Left lung (tissue), 14 donors: ENCODE measurements at places on chromosomes 3 and 15.

DNA sequence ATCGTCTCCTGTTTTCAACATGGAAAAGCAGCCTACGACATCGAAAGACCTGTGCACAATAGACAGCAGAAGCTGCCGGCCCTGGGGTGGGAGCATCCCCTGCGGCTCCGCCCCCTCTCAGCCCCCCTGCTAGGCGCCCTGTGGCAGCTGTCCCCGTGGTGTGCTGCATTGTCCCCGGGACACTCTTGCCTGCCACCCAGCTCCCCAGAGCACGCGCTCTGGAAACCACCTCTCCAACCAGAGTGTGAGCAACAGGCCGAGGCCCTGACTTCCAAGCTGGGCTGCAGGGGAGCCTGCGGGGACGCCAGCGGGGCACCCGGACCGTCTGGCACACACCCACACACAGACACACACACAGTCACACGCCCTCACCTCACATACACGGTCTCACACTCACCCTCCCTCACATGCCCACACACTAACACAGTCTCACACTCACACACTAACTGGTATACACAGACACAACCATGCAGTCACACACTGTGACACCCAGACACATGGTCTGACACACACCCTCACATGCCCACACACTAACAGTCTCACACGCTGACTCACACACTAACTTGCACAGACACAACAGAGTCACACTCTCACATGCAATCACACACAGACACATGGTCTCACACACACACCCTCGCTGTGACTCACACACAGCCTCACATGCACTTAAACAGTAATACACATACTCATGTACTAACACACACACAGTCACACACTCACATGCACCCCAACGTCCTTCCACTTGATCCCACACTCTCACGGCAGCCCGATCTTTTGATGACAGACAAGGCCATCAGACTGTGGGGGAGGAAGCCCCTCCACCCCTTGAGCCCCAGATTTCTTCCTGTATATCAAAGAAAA lies 94.7 kb downstream of the OCA2 start:
- no peak overlapping the region for H3K27ac ChIP-seq
- H3K4me3 ChIP-seq, result no peak overlapping the region
- no peaks in the 10 kb centered on the region for H3K36me3 ChIP-seq
- no peak for DNase-seq
- no peaks in the 10 kb centered on the region for H3K4me1 ChIP-seq

- H3K27ac ChIP-seq, result no peak overlapping the region
- no peak overlapping the region for H3K4me3 ChIP-seq
- no peaks in the 10 kb centered on the region for H3K4me1 ChIP-seq
- H3K36me3 ChIP-seq, result no peaks in the 10 kb centered on the region
These were observed 331.0 kb upstream of the ADAMTS9 start for GRCh38 chr3:65018801-65019200.

DNA sequence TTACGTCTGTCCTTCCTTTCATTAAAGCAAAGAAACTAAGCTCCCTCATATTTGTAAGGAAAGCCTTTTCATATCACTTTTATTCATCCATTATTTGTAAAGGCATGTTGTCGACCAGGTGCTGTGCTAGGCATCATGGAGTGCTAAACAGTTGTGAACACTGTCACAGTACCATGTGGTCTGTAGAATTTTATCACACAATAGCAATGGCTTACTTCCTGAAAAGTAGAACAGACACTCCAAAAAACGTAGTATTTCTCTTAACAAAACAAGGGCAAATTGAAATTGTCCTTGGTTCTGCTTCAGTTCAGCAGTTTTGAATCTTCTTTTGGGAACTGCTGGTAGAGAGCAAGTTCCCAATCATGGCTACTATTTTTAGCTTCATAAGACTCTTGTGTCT lies 63.3 kb downstream of the RBMS3 start:
- H3K4me1 ChIP-seq, result no peaks in the 10 kb centered on the region
- DNase-seq, result no peak
- no peak overlapping the region for H3K27ac ChIP-seq
- no peaks in the 10 kb centered on the region for H3K27me3 ChIP-seq
- H3K4me3 ChIP-seq, result no peak overlapping the region

DNA sequence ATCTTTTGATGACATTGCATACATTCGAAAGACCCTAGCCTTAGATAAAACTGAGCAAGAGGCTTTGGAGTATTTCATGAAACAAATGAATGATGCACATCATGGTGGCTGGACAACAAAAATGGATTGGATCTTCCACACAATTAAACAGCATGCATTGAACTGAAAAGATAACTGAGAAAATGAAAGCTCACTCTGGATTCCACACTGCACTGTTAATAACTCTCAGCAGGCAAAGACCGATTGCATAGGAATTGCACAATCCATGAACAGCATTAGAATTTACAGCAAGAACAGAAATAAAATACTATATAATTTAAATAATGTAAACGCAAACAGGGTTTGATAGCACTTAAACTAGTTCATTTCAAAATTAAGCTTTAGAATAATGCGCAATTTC lies 16.7 kb downstream of the KCNMB3 start:
- peaks cover 37% of the 10 kb centered on the region for H3K36me3 ChIP-seq
- H3K4me1 ChIP-seq, result no peaks in the 10 kb centered on the region
- no peak overlapping the region for H3K4me3 ChIP-seq
- H3K27me3 ChIP-seq, result no peaks in the 10 kb centered on the region
- no peak overlapping the region for H3K27ac ChIP-seq
- DNase-seq, result no peak
